ENCODE measurements at places on chromosomes 16 and 17.

DNA sequence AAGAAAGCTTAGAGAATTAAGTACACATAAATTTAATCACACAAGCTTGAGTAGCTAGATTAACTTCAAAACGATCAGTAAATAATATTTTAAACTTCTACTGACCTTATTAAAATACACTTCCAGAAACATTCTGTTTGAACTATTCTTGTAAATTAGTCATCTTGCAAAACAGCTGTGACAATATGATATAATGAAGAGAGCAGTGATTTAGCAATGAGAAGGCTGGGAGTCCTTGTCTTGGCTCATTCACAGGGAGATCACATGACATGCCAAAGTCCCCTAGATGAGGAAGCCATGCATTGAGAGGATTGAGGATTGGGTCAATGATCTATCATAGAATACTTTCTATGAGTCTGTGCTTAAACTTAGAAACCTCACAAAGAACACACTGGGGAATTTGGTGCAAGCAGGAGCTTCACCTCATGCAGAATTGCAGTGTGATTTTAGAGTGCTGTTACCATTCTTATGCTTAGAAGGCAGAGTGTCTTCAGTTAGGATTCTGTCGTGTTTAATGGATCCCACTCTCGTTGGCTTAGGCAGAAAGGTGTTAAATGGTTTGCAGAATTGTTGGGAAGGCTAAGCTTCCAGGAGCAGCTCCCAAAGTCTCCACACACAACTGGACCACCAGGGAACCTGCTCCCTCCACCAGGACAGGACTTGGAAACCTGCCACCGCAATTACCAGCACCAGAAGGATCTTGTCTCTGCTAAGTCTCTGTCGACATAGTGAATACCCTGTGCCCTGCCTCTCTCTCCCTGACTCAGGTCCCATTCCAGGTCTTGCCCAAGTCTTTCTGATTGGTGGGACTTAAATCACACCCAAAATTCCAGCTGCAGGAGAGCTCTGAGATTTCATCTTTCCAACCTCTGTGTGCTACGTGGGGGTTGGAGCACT, 87.1 kb downstream of the USP22 start:
- no peak for DNase-seq

GRCh38 chr17:42795061-42795460, 3.4 kb downstream of the COA3 start:
- no peak for DNase-seq

DNA sequence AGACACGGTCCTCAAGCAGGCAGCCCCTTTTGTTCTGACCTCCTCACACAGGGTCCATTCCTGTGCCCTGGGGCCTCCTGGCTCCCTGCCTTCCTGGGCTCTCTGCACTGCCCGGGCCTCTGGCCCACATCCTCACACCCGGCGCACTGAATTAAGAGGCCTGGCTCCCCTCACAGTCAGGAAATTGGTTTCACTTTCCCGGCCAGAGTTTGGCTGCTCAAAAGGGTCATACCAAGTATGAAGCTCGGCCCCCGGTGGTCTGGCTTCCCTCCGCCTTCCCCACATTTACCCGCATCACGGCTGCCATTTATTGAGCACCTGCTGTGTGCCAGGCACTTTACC, 220.0 kb downstream of the NTN1 start:
- no peak for DNase-seq

DNA sequence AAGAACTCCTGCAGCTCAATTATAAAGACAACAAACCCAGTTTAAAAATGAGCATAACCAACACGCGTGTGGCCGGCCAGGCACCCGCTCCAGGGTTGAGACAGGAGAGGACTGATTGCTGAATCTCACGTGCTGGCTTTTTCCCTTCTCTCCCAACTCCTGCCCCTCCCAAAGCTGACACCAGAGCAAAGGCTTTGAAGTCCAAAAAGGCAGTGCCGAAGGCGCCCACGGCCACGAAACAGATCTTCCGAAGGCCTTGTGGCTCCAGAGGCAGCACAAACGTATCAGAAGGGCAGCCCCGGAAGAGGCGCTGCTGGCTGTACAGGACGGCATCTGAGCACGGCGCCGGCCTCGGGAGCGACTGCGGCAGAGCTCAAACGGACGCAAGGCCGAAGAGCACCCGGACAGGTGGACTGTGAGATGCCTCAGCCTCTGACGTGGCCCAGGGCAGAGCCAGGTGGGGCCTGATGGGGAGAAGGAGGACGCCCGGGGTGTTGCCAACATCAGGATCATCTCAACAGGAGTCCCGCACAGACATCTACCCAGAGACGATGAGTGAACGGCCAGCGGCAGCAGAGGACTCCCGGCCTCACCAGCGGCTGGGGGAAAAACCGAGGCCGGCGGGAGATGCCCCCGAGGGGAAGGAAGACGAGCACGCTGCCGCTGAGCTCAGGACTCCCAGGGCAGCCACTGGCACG, 10.5 kb downstream of the CLCN7 start:
- DNase-seq = no peak

- DNase-seq = peak; percentile 17
Measured at GRCh38 chr16:66751053-66751302, 431 bp downstream of the DYNC1LI2 start.

DNA sequence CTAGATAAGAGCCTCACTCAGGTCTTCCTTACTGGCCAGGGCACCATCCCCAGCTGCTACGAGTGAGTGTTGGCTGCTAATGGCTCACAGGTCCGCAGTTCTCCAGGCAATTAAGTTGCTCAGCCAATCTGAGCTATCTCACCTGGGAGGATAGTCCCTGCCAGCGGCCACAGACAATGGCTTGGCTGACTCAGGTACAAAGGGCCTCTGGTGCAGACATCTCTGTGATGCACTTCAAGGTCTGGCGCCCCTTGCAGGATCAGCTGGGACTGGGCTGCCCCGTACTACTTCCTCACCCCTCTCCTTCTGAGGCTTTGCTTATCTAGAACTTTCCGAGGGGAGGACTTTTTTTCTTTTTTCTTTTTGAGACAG, 49.2 kb upstream of the EMP2 start:
- no peak for DNase-seq

- DNase-seq = no peak
Measured at GRCh38 chr17:79201119-79201518, 126.5 kb downstream of the ENGASE start.

GRCh38 chr17:35287286-35287811, 44.5 kb downstream of the SLFN5 start:
- no peak for DNase-seq

- peak; percentile 18 for DNase-seq
Measured at GRCh38 chr17:79192503-79193351, 118.1 kb downstream of the ENGASE start.

GRCh38 chr16:52404546-52404945, 142.4 kb downstream of the TOX3 start:
- DNase-seq = no peak

DNA sequence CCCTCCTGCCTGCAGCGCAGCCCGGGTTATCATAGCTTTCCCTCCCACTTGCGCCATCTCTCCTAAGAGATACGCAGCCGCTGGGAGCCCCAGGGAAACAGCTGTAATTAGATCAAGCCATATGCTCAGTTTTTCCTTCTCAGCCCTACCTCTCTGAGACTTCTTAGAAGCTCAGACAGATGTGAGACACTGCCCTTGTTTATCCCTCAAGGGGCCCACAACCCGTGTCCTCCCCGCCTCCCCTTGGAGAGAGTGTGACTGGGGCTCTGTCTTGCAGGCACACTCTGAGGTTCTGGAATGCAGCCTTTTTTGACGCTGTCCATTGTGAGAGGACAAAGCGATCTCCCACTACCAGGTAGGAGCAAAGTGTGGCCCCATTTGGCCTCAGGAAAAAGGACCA, 31.2 kb downstream of the CIBAR2 start:
- DNase-seq = no peak

All from activated CD4-positive, alpha-beta T cell treated with anti-CD3 and anti-CD28 coated beads, Interleukin-2, amount 50 U/mL, for 48 hours (primary cell).